ENCODE measurements at places on chromosomes 12 and 14.

DNA sequence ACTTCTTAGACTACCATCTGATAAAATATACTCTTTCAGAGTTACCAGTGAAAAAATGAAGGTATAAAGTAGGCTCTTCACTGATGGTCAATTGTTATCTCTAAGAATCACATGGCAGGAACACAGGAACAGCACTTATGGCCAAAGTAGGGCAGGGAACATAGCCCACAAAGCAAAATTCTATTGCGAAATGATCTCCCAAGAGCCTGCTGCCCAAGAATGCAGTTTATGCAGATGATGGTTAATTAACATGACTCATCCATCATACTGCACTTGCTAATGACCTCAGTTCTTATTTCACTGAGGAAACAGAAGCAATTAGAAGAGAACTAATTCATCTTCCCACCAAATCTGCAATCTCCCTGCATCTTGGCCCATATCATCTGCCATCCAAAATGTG lies 133.8 kb downstream of the SLC2A13 start:
- DNase-seq, result peak; percentile 9

GRCh38 chr14:71355324-71356201 lies 448.3 kb downstream of the PCNX1 start:
- DNase-seq, result peak; percentile 90

DNA sequence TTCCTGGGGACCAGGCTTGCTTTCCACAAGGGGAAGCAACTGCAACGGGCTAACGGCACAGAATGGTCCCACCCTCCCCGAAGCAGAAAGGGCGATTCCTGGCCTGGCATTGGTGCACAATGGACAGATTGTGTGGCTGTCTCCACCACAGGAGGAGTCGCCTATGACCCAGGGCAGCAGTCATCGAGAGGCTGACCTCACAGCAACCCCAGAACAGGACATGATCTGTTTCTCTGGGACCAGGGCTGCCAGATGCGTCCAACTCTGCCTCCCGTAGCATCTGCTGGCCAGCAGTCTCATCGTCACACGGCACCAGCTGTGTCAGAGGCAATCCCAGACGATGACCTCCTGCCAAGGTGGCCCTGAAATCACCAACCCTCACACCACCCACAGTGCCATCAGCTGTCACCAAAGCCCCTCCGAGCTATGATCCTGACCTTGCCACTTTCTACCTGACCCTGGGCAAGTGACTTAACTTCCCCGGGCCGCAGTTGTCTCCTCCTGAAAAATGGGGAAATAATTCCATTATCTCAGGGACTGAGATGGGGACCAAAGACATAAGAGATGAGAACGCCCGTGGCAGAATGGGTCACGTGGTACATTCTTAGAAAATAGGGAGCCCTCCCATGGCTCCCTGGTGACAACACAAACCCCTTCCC lies 86.7 kb downstream of the CHGA start:
- DNase-seq, result no peak

- DNase-seq, result no peak
Measured at GRCh38 chr12:97324471-97324870, 138.1 kb upstream of the RMST start.

DNA sequence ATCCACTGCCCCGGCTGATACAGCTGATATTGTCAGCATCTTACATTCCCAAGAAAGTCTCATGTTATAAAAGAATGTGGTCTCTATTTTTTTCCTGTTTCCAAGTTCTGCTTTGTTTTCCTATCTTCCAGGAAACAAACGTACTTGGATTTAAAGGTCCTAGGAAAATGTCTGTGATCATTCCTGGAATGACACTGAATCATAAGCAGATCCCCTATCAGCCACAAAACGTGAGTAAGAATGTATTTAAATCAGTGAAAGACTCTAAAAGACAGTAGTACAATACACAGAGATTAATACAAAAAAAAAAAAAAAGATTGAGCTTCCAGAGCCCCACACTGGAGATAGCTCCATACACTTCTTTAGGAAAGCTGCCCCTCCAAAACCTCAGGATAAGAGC lies 21.7 kb upstream of the TEAD4 start:
- DNase-seq, result no peak

GRCh38 chr12:98644433-98644711 lies 216 bp downstream of the IKBIP start:
- DNase-seq, result no peak

DNA sequence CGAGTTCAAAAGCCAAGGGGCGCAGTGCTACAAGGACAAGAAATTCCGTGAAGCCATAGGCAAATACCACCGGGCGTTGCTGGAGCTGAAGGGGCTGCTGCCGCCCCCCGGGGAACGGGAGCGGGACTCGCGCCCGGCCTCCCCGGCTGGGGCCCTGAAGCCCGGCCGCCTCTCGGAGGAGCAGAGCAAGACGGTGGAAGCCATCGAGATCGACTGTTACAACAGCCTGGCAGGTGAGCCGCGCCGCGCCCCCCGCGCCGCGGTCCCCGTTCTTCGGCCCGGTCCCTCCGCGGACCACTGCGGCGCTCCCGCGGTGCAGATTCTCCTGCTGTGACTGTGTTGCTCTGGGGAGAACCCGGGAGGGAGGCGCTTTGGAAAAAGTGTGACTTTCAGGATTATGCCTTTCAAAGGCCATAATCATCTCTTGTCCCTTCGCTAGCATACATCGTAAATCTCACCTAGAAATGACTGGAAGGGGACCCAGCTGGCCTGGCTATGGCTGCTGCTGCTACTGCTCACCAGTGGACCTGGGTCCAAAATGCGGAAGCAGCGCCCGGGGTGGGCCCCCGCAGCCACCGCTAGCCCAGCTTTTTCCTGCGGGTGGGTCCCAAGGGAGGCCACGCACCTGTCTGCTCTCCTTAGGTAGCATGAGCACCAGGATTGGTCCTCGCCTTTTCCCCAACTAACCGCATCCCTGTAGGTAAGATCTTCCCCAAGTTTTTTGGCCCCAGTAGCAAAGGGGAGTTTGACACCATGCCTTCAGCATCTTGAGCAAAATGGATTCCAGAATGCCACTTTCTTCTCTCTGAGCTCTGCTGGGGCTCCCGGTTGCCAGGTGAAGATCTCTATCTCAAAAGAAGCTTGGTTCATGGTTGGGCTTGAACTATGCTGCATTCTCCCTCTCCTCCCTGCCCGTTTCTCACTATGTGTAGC lies 853 bp downstream of the TTC9 start:
- no peak for DNase-seq

DNA sequence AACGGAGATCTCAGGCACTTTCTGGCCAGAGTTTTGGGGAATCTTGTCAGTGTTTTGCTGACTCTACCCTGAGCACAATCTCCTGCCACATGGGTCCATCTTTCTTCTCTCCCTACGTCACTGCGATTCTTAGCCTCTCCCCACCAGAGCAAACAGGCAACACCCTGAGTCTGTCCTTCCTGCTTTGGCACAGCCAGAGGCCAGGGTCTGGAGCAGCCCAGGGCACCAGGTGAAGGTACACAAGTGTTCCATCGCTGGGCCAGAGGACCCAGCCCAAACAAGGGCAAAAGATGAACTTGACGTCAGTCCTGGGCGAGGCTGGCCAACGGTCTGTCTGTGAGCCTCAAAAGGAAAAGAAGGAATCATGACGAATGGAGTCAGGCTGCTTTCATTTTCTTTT lies 12.7 kb upstream of the CCDC177 start:
- DNase-seq, result no peak

DNA sequence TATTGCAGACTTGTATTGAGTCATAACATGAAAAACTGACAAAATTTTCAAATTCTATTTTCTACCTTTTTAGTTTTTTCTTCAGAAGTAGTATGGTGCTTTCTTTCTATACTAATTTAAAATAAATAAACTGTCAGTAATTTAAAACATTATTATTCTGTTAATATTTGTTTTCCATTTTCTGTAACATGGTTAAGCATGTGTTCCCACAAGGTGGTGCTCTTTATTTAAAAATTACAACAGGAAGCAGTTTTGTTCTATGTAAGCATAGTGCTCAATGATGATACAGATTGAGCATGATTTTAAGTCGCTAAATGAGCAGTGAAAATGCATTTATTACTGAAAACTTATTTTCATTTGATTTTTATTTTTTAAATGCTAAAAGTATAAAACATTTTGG lies 114.6 kb downstream of the PPFIA2 start:
- peak; percentile 11 for DNase-seq

DNA sequence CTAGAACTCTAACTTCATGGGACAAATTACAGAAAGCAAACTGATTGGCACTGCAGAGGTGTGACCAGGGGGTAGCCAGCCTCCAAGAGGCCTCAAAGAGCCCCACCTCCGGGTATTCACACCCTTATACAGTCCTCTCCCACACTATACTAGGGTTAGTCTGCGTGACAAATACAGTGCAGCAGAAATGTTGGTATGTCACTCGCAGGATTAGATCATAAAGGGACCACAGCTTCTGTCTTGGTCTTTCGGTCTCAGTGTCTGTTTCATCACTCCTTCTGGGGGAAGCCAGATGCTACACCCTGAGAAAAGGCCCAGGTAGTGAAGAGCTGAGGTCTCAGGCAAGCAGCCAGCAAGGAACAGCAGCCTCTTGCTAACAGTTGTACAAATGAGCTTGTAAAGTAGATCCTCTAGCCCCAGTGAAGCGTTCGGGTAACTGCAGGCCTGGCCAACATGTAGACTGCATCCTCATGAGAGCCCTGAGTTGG lies 68.9 kb upstream of the SAV1 start:
- DNase-seq, result no peak

DNA sequence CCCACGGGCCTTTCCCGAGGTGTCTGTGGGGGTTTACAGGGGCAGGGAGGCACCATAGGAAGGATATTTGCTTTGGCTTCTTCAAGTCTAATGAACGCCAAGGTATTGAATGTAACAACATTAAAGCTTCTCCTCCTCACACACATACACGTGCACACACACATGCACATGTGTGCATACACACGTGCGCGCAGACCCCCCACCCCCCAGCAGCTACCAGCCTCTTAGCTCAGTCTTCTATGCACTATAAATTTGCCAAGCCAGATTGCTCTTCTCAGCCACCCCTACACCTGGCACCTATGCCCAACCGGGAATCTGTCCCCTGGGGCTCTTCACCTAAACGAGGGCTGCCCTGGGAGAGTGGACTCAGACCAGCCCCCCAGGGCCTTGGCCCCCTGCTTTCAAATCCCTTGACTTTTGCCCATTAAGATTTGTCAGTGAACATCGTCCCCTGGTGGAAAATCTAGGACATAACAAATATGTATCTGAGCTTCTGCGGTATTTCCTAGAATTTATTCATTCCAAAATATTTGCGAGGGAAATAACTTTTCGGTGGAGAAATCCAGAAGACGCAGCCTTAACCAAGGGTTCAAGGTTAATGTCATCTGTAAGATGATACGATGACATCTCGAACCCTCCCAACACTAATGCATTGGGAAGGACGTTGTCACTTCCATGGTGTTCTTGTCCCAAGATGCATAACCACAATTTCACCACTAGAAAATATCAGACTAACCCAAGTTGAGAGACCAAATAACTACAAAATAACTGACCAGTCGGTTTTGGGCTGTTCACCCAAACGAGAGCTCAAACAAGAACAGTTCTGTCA lies 330.4 kb downstream of the MED13L start:
- no peak for DNase-seq

DNA sequence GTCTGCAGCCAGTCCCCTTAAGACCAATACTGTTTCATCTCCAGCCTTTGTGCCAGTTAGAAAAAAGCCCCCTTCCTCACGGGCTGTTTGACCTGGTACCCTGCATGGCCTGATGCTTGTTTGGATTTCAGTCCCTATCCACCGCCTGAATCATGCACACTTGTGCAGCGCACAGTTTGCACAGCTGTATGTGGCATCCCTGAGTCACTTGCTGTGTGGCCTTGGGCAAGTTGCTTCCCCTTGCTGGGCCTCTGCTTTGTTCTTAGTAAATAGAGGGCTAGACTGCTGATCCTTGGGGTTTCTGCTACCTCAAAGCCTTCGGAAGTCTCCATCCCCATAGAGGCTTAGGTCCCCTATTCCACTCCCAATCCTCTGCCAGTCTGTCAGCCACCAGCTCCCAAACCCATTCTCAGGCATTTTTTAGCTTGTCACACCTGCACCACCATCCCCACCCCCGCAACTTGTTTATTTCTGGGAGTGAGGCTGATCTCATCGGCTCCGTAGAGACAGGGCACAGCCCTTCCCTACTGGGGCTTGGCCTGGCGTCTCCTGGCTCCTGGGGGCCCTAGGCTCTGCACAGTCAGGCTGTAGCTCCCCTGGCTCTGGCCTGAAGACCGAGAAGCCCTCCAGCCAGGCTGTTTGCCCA lies 8.8 kb downstream of the KRT80 start:
- no peak for DNase-seq

GRCh38 chr14:92930737-92931602 lies 8.0 kb downstream of the CHGA start:
- DNase-seq, result no peak

DNA sequence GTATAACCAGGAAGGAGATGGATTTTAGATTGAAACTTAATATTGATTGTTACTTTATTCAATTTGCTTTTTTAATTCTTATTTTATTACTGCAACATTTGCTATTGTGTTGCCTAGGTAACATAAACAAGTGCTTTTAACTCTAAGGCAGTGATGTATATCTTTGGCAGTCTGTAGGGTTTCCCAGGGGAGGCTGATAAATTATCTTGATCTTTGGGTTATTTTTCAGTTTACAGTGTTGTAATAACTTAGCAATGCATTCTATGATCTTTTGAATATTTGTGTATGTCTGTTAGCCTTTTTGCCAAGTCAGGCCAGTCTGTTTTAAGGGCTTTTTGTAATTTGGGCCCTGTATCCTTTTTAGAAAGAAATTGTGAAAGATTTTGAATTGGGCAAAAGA lies 7.8 kb upstream of the DTD2 start:
- DNase-seq, result peak; percentile 31

DNA sequence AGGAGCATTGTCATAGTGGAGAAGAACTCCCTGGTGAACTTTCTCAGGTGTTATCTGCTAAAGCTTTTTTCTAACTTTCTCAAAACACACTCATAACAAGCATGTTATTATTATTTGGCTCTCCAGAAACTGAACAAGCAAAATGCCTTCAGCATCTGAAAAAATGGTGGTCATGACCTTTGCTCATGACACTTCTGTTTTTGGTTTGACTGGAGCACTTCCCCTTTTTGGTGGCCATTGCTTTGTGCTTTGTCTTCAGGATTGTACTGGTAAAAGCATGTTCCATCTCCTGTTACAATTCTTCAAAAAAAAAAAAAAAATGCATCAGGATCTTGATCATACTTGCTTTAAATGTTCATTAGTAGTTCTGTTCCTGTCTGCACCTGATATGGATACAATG lies 1241.6 kb upstream of the USP15 start:
- no peak for DNase-seq

GRCh38 chr12:124682425-124683151 lies 115.2 kb upstream of the NCOR2 start:
- no peak for DNase-seq

Measured in fibroblast of skin of left quadriceps (primary cell).